ENCODE measurements at places on chromosomes 16 and 17.

GRCh38 chr16:65285128-65286048 is 163.5 kb upstream of the CDH11 start:
- DNase-seq: no peak

GRCh38 chr17:40430272-40431230 is 12.7 kb upstream of the IGFBP4 start:
- no peak for DNase-seq

DNA sequence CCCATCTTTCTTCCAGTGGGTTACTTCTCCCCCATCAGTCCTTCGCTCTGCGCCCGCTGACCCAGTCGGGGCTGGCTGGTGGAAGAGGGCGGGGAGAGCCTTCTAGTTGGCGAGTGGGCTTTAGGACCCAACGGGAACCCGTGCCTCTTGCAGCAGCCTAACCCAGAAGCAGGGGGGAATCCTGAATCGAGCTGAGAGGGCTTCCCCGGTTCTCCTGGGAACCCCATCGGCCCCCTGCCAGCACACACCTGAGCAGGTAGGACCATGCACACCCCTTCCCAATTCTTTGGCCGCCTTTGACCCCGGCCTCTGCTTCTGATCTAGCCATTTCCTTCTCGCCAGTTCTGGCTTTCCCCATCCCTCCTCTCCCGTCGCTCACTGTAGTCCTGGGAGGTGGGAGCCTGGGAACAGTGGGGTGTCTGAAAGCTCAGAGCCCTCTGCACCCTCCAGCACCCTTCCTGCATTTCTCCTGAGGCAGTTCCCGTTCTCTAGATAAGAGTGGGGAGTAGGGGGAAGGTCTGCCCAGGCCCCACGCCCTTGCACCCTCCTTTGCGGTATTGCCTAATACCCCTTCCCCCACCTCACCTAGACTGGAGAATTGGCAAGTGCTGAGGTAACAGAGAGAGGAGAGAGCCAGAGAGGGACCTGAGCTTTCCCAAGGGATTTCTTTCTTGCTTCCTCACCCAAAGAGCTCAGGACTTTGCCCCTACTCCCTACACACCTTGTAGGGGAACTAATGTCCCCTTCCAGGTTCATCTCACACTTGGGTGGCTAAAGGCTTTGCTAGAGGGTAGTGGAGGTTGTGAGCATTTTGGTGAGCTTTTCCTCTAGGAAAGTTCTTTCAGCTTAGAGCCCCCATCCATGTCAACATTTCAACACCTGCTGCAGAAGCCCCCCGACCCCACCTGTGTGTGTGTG is at the start of gene RARA:
Gene RARA, plus strand, starts transcription at position 150 of the 918 bp plus-strand sequence. CDS start 22,039 bp downstream, outside the sequence.
- no peak for DNase-seq

DNA sequence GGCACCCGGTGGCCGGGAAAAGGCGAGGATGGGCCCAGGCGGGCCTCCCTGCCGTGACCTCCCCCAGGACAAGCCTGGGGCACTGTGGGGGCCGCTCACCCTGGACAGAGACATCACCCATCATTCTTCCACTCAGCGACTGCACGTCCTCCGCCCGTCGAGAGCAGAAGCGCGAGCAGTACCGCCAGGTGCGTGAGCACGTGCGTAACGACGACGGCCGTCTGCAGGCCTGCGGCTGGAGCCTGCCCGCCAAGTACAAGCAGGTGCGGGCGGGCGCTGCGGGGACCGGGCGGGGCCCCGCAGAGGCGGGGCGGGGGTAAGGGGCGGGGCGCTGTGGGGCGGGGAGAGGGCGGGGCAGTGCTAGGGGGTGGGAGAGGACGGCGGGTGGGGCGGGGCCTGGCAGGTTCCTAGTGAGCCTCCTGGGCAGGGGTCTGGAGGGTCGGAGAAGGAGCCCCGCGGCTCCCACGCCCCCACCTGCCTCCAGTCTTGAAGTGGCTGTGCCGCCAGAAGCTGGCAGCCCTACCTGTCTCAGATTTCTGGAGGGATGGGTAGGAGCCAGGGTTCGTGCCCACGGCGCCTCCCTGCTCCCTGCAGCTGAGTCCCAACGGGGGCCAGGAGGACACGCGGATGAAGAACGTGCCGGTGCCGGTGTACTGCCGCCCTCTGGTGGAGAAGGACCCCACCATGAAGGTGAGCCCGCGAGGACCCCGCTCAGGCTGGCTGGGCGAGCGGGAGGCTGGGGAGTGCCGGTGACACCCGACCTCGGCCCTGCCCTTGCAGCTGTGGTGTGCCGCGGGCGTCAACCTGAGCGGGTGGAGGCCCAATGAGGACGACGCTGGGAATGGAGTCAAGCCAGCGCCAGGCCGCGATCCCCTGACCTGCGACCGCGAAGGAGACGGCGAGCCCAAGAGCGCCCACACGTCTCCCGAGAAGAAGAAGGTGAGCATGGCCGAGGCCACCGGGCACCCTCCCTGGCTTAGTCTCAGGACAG is 7.5 kb downstream of the NME3 start:
- DNase-seq: no peak

- DNase-seq: no peak
Measured at GRCh38 chr17:35213412-35213940, 19.3 kb upstream of the SLC35G3 start.

DNA sequence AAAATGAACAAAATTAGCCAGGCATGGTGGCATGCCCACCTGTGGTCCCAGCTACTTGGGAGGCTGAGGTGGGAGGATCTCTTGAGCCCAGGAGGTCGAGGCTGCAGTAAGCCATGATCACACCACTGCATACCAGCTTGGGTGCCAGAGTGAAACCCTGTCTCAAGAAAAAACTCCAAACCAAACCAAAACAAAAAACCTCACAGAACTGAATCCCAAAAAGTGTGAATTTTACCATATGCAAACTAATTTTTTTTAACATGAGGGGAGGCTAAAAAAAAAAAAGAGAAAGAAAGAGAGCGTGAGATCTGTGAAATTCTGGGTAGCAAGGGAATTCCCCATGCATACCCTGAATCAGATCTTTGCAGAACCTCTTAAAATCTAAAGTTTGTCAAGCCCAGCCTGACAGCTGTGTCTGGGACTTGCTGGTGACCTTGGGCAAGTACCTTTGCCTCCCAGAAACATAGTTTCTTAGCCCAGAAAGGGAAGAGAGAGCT is 17.1 kb upstream of the CDH1 start:
- DNase-seq: no peak

DNA sequence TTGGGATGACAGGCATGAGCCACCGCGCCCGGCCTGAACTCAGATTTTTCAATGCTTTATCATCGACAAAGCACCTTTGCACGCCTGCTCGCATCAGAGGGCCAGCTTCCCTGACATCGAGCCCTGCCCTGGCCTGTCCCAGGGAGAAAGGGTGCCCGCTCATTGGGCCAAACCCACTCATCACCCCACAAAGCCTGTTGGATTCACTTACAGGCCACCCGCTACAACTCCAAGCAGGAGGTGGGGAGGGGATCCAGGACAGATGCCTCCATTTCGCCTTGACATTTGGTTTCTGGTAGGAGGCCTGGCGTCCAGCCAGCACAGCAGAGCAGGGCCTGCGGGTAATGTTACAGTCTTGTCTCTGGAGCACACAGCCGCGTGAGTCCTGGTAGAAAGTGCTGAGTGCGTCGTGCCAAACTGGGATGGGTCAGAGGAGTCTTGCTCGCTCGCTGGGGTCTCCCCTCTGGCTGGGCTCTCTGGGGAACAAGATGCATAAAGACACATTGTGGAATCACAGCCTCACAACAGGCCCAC is 19.8 kb downstream of the SMTNL2 start:
- no peak for DNase-seq

DNA sequence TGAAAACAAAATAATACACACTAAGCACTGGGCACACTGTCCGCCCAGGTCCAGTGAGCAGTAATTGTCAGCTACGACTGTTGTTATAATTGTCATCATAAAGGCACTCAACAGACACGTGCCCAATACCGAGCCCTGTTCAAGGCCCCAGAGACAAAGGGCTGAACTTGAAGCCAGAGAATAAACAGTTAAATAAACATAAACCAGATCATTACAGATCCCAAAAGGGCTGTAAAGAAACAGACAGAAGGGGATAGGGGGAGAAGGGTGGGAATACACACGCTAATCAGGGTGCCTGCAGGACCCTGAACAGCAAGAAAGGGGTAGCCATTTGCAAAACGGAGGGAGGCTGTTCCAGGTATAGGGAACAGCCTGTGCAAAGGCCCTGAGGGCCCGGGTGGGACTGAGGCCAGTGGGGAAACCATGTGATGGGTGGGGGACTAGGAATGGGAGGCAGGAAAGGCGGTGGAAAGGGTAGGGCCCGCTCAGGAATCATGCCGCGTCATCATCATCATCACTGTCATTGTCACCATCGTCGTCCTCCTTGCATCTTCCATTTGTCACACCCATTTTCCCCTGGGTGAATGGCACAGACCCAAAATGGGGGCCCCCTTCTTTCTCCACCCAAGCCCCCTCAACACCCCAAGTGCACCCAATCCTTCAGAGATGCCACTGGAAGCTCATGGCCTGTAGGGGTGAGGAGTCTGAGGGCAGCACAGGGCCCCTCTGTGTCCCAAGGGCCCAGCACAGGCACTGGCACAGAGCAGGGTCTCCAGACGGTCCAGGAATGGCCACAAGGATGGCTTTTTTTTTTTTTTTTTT is 6.3 kb downstream of the CARHSP1 start:
- no peak for DNase-seq

DNA sequence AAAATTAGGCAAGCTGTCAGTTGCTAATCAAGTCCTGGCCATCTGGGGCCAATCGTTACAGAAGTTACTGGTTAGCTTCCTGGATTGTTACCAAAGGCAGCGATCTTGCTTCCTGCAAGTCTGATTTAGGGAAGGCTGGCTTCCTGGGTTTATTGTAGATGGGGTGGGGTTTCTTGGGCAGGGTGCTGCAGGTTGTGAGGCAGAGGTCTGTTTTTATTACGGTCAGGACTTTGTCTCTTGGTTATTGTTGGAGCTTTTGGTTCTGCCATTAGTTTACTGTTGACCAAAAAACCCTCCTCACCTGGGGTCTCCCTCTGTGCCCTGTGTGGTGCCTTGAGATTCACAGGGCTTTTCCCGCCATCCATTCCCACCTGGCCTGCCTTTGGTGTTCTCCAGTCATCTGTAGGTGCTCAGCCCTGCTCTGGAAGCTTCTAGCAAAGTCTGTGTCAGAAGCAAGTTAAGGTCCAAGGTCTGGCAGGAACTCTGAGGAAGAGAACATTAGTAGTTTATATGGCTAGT is 36.9 kb downstream of the SLC47A1 start:
- no peak for DNase-seq

- DNase-seq: no peak
Measured at GRCh38 chr17:46136820-46137219, 56.4 kb downstream of the KANSL1 start.

- no peak for DNase-seq
Measured at GRCh38 chr16:68529608-68529930, 9.5 kb upstream of the ZFP90 start.

GRCh38 chr16:12682432-12683165 is 121.1 kb downstream of the CPPED1 start:
- no peak for DNase-seq

- no peak for DNase-seq
Measured at GRCh38 chr16:57661936-57662906, 5.9 kb upstream of the ADGRG3 start.

- DNase-seq: no peak
Measured at GRCh38 chr16:63856537-63856936, 1265.3 kb downstream of the CDH11 start.

GRCh38 chr17:40113907-40114245 is 7.9 kb upstream of the MSL1 start:
- DNase-seq: no peak

- DNase-seq: no peak
Measured at GRCh38 chr16:57318240-57318970, 33.9 kb upstream of the PLLP start.

Measured in CD8-positive, alpha-beta memory T cell (primary cell).